NCI-H1436 treated with DMSO at 0.1 percent for 48 hours (cell line): ENCODE measurements at places on chromosomes 12 and 14.

GRCh38 chr14:100695423-100695738 is 31.3 kb upstream of the DLK1 start:
- no peak for DNase-seq

DNA sequence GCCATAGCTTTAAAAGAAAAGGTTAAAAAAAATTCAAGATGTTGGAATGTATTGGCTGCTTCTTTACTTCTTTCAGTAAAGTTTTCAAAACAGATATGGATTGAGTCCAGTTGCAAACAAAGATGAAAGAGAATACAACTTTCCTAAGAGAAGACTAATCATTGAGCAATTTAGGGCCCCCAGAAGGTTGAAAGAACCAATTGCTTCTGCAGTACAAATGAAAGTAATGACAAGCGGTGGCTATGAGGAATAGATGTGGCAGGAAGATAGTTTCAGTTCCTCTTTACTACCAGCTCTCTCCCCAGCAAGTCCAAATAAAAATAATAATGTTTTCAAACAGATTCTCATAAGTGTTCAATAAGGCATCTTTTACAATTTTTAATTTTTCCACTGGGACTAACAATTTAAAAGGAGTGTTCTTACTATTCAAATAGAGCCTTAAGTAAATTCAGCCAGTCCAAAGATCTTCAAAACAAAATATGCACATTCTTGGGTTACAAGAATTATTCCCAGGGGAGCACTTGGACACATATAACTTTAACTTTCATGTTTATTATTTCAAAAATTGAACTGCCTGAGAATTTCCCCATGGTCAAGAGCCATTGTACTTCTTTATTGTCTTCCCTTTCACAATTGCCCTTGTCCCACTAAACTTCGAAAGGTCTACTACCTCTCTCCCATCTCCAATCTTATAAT is 62.3 kb upstream of the PPP1R12A start:
- no peak for DNase-seq

- no peak for DNase-seq
Measured at GRCh38 chr12:2637371-2637770, 157.4 kb upstream of the FKBP4 start.

- DNase-seq = no peak
Measured at GRCh38 chr12:46950094-46950493, 124.3 kb upstream of the SLC38A4 start.

DNA sequence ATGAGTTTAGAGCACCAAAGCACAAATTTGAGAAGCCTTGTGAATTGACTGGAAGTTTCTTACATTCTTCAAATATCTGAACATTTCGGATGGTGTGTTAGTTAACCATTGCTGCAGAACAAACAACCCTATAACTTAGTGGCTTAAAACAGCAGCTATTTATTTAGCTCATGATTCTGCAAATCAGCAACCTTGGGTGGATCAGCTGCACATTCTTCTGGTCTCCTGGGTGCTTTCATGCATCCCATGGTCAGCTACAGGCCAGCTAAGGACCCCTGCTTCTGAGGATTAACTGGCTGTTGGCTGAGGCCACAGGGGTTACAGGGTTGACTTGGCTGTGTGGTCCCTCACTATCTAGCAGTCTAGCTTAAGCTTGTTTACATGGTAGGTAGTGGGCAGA is 114.0 kb upstream of the HIF1A start:
- no peak for DNase-seq

- peak; percentile 1 for DNase-seq
Measured at GRCh38 chr12:128069359-128069997, 197.5 kb upstream of the TMEM132C start.

DNA sequence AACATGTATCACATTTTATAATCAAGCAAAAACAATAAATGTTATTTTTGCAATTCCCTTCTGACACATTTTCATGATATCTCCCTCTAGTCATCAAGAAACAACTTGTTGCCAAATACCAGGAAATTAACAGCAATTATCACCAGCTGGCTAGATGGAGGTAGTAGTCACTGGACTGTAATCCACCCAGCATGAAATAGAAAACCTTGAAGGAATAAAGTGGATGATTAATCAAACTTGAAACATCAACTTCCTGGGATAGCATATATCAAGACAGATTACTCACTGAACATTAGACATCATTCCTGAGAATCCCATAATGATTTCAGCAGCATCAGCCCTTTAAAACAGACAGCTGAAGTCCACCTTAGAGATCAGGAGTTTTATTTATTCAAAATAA is 259.0 kb downstream of the CCDC59 start:
- DNase-seq = no peak

GRCh38 chr12:118430516-118430915 is 54.2 kb downstream of the SUDS3 start:
- no peak for DNase-seq

GRCh38 chr12:48084066-48084465 is 21.8 kb downstream of the SENP1 start:
- no peak for DNase-seq

GRCh38 chr12:121812320-121812871 is 8.6 kb downstream of the SETD1B start:
- no peak for DNase-seq

DNA sequence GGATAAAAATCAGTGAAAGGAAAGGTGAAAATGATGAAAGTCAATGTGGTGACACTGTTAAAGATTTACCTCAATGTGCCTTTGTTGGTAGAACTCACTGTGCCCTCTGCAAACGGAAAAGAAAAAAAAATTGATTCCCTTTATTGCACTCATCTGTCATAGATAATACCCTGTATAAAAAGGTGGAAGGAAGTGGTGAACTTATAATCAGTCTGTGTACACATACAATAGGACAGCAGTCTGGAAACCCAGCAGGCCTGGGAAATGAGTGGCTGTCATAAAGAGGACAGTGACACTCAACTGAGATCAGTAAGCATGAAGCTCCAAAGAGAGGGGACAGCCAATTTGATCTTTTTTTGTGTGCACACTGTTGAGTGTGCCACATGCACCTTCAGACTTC is 364.7 kb downstream of the NOVA1 start:
- DNase-seq = no peak

GRCh38 chr12:59181196-59181777 is 261.0 kb upstream of the LRIG3 start:
- no peak for DNase-seq

DNA sequence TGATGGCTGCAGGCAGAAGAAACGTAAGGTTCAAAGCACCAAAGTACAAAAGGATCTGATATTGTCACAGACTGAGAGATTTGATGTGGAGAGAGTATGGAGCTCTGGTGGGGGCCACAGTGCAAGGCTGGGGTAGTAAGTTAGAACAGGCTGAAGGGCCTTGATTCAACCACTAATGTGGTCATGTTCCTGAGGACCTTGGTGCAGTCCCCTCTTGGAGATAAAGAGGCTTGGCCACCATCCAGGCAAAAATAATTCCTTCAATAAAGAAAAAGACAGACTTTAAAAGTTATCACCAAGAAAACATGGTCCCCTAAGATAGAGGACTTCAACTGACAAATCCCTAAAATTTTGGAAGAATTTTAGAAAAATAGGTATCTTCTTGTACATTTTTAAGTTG is 17.4 kb downstream of the CAPZA3 start:
- no peak for DNase-seq

GRCh38 chr12:79841248-79841877 is 93.5 kb downstream of the PPP1R12A start:
- DNase-seq = no peak

DNA sequence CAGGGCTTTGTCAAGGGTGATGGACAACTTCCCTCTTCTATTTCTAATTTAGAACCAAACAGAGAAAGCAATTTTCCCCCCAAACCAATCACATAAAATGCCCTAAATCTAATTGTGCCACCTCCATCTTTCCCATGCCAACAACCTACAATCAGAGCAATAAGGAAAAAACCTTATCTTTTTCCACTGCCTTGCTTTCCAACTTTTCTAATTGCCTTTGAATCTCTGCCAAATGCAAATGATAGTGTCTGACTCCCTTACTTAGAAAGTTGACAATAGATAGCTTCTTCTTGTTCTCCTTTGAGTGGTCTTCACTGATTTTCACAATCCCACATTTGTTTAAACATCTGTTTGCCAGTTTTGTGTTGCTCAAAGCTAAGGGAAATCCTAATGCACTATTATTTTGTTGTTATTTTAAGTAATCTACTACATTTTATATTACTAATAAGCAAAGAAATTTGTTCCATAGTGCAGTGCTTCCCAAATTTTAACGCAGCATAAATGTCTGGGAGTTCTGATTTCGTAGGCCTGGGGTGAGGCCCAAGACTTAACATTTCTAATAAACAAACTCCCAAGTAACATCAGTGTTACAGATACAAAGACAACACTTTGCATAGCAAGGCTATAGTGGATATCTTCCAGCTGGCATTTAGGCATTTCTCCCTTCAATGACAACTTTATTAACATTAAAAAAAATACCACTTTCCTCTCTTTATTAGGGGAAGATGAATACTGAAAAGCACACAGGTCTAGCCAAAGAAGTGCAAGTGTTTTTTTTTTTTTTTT is 696.3 kb upstream of the USP15 start:
- no peak for DNase-seq

- DNase-seq = no peak
Measured at GRCh38 chr12:59059088-59059935, 139.0 kb upstream of the LRIG3 start.

- no peak for DNase-seq
Measured at GRCh38 chr14:78104160-78104559, 66.0 kb upstream of the NRXN3 start.
